ENCODE measurements at places on chromosomes 1 and 21.

DNA sequence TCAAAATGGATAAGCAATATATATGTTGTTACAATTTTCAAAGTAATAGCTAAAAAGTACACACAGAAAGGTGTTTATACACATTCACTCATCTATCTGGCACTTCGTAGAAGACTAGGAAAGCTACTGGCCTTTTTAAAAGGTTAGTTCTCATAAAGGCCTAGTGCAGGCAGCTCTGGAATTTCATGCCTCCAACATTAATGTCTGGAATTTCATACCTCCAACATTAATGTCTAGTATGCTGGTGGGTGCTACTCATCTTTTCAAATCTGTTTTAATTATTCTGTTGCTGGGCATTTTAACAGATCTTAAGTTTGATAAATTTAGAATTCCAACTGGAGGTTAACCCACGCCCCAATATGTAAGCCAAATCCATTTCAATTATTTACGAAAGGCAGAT is 124.2 kb downstream of the AKT3 start:
- no peak for DNase-seq

GRCh38 chr1:18077657-18078215 is 29.9 kb upstream of the IGSF21 start:
- no peak for DNase-seq

DNA sequence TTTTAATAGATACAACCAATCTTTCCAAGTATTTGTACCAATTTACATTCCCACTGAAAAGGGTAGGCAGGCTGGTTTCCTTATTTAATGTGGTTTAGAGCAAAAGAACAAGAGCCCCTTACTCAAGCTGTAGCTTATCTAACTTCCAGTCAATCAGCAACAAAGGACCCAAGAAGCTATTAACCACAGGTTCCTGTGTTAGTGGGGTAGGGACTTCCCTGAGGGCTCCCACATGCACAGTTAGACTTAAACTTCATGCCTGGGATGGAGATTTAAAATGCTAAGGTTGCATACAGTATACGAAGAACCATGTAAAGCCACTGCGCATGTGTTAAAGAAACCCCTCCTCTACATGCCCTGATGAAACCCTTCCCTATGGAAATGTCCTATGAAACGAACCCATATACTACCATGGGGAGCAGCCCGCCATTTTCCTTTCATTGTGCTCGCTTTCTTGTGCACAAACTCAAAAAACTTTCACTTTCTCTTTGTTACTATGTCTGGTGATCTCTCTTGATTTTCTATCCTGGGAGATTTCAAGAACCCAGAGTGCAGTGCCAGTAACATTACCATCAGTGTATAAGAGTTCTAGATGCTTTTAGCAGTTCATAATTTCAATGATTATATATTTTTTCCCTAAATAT is 23.3 kb upstream of the ST6GALNAC5 start:
- no peak for DNase-seq

- no peak for DNase-seq
Measured at GRCh38 chr1:70490153-70490552, 79.1 kb downstream of the CTH start.

DNA sequence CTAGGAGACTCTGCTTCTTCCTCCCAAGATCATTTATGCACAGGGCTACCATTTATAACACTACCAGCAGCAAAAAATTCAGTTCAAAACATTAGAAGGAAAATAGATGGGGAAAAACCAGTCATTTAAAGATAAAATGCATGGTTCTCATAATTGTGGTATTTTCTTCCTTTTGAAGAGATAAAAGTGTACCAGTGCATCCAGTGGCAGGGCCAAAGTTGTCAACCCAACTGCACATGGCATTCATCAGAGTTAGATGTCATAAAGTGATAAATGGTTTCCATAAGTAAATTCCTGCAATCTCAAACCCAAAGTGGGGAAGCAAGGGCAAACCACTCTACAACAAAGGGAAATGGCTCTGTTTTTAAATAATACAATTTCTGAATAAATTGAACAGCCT is 119.1 kb upstream of the DMRTA2 start:
- DNase-seq = no peak

DNA sequence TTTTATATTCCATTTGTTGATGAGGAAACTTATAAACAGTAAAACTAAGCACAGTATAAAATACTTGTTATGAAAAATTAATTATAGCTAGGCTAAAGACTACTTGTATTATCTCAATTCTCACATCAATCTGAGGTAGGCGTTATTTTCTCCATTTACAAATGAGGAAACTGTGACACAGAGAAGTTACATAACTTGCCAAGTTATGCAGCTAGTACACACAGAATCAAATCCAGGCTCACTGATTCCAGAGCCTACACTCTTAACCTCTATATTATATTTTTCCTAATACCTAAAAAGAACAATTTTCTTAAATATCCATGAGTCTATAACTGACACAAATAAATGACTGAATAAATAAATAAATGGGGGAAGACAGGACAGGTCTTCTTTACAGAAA is 11.2 kb upstream of the VPS45 start:
- DNase-seq = no peak

DNA sequence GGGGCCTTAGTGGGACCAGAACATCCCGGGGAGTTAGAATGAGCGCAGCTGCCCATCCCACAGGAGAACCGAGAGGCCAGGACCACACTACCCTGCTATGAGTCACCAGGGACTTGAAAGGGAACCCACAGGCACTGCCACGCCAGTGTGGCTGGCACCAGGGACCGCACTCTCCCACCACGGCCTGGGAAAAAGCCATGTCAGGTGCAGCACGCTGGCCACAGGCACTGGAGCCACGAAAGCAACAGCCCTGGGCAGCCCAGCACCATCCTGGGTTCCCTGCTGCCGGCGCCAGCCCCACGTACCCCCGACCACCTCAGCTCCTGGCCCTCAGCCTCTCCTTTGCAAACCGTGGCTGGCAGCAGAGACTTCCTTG is 14.1 kb upstream of the TMEM240 start:
- no peak for DNase-seq

- no peak for DNase-seq
Measured at GRCh38 chr1:99279525-99279924, 15.2 kb downstream of the PLPPR4 start.

- DNase-seq = no peak
Measured at GRCh38 chr1:174008979-174009378, 13.2 kb downstream of the RC3H1 start.

DNA sequence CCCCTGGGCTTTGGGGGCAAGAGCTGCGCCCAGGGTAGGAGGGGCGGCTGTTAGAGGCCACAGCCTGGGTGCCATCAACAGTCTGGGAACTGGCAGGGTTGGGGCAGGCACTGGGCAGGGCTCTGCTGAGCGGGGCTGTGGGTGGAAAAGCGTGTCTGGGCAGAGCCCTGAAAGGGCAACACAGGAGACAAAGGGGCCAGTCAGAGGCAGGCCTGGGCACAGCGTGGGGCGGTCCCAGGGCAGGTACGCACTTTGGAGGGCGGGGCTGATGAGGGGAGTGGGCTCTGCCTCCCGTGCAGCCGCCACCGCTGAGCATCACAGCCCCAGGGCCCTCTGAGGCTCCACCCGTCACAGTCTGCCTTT is 13.9 kb downstream of the CELSR2 start:
- no peak for DNase-seq

DNA sequence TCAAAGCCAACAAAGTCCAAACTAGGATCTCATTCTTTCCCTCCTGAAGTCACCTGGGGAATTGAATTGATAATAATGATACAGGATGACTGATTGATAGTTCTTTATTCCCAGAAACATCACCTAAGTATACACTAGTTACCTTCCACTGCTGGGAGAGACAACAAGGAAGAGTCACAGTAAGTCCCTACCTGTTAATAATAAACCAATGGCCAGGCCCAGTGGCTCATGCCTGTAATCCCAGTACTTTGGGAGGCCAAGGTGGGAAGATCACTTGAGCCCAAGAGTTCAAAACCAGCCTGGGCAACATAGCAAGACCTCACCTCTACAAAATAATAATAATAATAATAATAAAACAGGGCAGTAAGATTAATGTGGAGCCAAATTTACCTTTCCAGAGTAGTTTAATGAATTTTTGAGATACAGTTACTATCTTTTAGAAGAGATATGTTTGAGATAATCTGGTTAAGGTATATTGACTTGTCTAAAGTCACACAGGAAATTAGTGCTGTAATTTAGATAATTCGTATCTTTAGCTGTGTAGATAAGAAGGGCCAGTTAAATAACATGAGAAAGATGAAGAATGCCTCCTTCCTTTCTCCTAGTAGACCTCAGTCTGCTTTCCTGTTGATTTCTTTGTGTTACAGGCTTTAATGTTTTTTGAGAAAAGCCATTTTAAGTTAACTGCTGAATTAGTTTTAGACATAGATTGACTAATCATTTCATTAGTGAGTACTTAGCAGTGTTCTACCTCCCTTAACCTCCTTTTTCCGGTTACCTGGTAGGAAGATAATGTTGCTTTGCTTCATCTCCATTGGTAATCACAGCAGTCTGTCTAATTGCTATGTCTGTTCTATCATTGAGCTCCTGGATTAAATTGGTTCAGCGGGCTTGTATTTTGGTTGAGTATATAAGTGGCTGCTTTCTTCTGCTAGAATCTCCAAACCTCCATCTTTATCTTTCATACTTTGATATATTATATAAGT is 22.0 kb downstream of the SMAP2 start:
- no peak for DNase-seq

GRCh38 chr1:203324105-203325025 is 19.0 kb downstream of the BTG2 start:
- DNase-seq = no peak

DNA sequence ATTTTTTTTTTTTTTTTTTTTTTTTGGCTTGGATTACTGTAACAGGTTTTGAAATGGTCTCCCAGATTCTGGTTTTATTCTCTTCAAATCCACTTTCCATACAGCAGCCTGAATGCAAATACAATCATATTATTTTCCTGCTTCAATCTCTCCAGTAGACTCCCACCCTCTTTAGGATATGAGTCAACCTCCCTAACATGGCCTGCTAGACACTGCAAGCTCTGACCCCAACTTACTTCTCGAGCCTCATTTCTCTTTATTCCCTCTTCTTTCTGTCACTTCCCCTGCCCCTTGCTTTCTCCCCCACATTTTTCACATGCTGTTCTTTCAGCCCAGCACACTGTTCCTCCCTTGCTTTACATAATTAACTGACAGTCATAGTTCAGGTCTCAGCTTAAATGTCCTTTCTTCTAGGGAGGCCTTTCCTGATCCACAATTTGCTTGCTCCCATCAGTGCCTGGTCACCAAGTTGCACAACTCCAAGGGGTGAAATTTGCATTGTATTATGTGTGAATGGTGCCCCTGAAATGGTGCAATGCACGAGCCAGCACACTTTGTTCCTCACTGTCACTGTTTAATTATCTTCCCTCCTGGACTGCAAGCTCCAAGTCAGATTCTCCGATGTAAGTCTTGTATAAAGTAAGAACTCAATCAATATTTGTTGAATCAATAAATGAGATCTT is 22.1 kb upstream of the IL19 start:
- no peak for DNase-seq

DNA sequence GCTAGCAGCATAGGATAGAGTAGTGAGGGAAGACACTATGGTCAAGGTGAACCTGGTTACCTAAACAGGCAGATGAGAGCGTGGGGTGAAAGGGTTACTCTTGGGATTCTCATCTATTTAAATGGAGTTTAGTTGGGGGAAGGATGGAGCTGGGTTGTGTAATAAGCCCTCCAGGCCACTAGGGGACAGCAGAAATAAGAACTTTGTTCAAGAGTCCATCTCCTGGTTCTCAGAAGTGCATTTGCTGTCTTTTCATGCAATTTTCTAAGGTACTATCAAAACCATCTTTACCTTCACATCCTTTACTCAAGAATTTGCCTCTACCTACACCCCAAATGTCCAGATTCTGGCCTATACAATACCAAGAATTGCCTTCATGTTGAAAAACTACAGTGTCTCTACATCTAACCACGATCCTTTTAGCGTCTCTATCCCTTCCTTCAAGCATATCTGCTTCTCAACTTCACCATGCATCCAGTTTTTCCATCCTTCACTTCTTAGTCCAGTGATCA is 28.0 kb downstream of the SLAMF1 start:
- DNase-seq = no peak

DNA sequence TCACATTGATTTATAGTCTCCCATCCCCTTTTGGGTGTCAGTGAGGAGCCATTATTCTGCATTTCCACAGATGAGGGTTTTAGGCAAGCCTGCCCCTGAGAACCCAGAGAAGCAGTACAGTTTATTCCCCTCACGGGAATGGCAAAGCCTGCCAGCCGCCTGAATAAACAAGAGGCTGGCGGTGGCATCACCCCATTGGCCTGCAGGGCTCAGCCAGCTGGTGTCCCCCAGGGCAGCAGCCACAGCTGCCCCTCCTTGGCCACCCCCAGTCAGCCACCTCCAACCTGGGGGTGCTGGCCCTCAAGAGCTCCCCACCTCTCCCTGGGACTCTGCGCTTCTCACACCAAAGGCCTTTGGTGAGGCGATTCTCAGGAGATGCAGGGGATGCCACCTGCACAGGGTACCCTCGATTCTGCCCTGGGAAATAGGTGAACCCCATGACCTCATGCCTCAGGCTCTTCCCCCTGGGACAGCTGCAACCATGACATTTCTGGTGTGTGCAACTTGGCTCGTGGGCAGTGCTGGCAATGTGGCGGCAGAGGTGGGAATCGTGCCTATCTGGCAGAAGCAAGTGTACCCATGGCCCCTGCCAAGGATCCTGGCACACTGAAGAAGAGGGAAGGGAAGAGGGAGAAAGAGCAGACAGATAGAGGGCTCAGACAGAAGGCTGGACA is 14.0 kb downstream of the OLFML2B start:
- no peak for DNase-seq

DNA sequence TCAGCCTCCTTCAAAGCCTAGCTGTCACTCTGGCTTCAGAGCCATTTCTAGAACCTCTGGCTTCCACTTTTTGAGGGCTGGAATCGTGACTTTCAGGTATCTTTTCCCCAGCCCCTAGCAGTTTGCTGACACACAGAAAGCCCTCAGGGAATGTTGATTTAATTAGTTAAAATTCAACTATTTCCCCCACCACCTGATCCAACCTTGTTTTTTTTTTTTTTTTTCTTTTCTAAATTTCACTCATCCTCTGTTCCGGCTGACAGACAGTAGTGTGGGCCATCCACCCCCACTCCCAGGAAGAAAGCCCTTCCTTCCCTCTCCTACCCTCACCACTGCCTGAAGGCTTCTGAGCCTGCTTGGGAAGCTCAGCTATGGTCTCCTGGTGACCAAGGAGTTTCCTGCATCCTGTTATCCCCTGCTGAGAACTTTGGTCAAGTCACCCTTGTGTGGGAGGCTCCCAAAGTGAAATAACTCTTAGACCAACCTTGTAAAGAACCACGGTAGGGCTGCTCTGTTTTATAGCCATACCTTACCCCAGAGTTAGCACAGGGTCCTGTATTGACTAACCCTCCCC is 29.4 kb downstream of the KCNJ6 start:
- DNase-seq = no peak

DNA sequence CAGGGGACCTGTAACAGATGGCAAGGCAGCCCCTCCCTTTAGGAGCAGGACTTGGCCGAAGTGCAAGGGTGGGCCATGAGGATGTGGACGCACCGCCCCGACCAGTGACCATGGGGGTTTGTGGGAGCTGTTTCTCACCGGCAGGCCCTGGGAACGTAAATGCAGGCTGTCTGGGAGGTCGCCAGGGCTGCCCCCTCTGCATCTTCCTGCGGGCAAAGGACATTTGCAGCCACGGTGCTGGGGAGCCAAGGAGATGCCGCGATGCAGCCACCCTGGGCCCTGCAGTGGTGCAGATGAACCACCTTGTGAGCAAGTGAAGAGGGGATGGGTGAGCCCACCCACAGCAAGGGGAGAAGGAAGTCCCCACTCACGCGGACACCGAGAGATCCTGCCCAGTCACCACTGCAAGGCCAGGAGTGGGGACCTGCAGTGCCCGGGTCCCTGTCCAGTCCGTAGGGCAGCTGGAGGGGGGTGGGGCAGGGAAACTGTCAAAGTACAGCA is 121.1 kb downstream of the SIK1 start:
- DNase-seq = no peak
